Left kidney (tissue), 8 donors: ENCODE measurements at places on chromosomes 1 and 21.
A peak's percentile ranks its signal among the peaks of the same experiment; 100 is the strongest.

GRCh38 chr1:11881749-11882441, 23.1 kb upstream of the NPPB start:
- no peak for DNase-seq

DNA sequence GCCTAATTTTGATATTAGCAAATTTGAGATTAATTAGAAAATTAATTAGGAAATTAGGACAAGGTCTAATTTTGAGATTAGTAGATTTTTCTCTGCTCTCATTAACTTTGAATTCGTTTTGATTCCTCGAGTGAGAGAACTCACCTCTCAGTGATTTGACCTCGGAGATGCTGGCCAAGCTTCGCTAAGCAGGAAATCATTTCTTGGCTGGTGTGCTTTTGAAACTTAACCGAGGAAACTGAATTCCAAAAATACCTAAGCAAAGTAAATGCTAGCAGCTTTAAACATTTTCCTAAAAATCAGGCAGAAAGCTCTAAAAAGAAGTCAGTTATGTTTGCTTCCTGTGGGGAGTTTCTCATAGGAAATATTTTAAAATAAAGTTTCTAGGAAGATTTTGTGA, 34.9 kb downstream of the CDC14A start:
- DNase-seq = peak; percentile 55

- no peak for DNase-seq
These were observed 58.4 kb upstream of the SSBP3 start for GRCh38 chr1:54464477-54465146.

DNA sequence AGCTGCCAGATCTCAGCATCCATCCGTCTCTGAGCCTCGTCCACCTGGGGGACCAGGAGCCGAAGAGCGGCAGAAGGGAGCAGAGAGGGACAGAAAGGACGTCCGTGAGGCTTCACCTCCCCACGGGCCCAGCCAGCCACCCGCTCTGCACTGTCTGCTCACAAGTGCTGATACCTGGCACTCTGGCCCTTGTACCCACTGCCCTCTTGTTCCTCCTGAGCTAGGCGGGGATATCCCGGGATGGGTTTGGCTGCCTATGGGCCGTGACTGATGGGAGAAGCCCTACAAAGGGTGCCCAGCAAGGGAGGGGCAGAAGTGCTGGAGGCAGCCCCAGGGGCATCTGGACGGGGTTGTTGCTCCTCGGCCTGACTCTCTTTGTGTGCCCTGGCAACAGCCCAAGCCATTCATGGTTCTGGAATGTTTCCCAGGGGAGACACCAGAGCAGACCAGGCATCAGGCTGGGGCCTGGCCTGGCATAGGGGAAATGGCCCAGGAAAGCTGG, 57.6 kb downstream of the LDLRAD2 start:
- no peak for DNase-seq

DNA sequence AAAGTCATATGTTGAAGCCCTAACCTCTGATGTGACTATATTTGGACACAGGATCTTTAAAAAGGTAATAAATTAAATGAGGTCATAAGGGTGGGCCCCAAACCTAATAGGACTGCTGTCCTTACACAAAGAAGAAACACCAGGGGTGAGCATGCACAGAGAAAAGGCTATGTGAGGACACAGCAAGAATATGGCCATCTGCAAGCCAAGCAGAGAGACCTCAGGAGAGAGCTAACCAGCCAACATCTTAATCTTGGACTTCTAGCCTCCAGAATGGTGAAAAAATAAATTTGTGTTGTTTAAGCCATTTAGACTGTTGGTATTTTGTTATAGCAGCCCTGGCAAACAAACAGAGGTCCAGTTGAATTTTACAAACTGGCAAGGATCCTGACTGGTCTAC, 223.9 kb downstream of the LTN1 start:
- no peak for DNase-seq

DNA sequence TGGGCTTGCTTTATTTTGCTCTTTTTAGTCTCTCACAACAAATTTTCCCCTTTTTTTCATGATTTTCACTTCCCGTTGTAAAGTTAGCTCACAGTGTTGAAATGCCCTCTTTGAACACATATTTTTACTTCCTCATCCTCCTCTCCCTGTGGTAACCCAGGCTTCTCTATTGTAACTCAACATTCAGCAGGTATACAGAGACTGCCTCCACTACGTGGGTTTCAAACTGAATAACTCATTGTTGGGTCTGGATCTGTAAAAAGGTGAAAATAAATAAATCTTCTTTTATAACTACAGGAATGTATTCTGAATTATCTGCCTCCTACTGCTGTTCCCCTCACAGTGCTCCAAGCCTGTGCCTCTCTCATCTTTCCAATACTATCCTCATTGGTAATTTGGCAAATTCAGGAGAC, 166.4 kb downstream of the RUNX1 start:
- DNase-seq = no peak

- DNase-seq = no peak
These were observed 57.8 kb upstream of the ID3 start for GRCh38 chr1:23617084-23617521.

GRCh38 chr1:231806623-231807495, 180.3 kb downstream of the DISC1 start:
- no peak for DNase-seq

DNA sequence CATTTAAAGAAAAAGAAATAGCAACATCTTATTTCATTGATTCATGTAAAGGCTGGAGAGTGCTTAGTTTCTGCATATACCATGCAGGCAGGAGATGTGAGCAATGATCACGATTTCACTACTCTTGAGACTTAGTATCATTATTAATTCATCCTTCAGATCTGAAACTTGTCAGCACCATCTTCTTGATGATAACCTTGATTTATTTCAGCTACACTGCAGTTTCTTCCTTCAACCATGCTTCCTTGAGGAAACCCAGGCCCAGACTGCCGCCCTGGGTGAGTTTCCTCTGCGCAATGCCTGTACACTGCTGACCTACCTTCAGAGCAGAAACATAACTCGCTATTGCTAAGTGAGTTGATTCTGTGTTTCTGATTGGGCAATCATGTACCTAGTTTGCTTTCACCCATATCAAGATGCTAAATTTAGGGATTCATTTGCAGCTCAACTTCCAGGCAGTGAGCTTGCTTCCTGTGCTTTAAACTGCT, 13.5 kb upstream of the BCL10 start:
- DNase-seq = no peak

GRCh38 chr1:191963286-191963685, 195.0 kb upstream of the RGS18 start:
- DNase-seq = no peak

DNA sequence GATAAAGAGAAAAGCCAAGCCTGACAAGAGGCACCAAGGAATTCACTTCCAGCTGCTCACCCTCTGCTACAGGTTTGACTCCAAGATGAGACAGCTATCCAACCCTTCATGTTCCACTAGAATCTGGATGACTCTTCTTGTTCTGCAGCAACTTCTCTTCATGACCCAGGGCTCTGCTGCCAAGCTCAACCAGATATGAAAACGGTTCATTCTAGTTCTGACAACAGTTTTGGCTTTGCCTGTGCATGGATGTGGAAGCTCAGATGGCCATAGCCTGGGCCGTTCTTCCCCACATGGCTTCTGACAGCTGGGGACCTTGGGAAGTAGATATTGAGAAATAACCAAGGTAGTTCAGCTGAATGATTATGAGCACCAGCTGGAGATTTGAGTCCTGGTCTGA, 13.7 kb downstream of the PI4KB start:
- no peak for DNase-seq

DNA sequence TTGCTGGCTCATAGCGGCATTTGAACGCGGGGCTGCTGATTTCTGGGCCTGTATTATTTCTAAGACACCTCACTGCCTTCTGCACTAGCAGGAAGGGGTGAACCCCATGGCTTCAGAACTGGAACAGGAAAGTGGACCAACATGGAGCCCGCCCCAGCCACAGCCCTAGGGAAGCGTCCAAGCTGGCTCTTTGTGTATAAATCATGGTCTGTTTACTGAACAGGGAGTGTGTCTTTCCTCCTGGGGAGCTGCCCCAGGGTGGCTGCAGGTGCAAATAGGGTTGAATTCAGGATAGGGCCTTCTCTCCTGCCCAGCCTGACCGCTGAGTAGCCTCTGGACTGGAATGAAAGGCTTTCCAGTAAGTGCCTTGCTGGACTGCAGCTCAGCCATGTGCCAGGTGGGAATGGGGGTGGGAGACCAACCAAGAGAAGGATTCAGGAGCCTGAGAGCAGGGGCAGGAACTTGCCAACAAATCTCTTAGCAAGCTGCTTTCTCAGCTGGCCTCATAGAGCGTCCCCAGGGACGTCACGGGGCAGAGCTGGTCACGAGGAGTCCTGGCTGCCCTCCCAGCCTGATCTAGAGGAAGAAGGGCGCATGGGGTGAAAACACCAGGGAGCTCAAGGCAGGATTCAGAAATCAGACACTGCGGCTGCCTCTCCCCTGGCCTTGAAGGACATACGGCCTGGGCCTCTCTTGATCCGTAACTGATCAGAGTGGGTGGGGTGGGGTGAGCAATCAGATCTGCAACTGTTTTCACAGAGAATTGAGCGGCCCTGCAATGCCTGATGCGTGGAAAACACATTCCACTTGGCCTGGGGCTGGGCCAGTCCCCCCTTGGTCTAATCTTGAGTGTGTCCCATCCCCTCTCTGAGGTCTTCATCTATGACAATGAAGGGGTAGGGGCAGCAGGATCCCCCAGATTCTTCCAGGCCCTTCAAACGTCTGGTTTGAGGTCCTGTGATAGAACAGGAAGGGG, 56.5 kb upstream of the SELENON start:
- no peak for DNase-seq

DNA sequence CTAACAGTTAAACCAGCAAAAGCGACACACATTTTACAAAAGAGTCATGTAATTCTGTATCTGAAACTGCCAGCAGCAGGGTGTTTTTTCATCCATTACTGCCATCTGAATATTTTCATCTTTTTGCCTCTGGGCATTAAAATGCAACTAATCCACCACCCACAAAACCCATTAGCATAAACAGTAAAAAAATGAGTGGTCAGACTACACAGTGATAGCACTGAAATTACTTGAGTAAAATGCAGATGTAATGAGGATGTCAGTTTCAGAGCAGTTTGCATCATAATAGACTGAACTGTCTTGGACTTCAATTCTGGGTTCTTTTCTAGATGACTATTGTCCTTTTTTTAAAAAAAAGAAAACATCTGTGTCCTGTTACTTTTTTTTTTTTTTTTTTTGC, 132.3 kb downstream of the GABPA start:
- DNase-seq = no peak

GRCh38 chr1:242462867-242463266, 61.6 kb downstream of the PLD5 start:
- DNase-seq = no peak

DNA sequence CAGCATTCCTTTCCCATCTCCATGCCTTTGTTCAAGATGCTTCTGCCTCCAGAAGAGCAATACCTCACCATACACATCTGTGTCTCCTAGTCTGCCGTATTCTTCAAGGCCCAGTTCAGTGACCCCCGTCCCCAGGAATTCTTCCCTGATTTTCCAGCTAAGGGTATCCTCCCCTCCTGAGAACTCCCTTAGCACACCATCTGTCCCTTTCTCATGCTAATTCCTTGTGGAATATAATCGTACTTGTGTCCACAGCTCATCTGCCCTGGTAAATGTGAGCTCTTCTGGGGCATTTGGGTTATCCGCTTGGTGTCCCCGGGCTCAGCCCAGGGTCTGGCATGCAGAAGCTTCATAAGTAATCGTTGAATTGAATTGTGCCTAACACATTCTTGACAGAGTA, 40.9 kb downstream of the BEND5 start:
- DNase-seq = no peak

GRCh38 chr1:234564035-234565029, 45.6 kb downstream of the IRF2BP2 start:
- no peak for DNase-seq

DNA sequence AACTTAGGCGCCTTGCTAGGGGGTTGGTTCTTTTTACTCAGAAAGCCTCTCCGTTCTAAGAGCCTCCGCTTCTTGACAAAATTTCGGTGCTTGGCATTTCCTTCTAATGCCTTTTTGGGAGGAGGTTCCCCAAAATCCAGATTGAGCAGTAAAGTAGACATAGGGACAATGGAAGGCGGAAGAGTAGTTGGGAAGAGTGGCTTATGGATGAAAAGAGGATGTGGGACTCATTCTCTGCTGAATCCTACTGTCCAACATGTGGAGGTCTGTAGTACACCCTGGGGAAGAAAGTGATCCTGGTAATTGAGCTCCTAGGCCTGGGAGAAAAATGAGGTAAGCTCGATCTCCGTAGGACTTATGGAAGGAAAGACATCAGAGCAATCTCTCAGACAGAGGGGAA, 777 bp upstream of the METTL25B start:
- DNase-seq = no peak

DNA sequence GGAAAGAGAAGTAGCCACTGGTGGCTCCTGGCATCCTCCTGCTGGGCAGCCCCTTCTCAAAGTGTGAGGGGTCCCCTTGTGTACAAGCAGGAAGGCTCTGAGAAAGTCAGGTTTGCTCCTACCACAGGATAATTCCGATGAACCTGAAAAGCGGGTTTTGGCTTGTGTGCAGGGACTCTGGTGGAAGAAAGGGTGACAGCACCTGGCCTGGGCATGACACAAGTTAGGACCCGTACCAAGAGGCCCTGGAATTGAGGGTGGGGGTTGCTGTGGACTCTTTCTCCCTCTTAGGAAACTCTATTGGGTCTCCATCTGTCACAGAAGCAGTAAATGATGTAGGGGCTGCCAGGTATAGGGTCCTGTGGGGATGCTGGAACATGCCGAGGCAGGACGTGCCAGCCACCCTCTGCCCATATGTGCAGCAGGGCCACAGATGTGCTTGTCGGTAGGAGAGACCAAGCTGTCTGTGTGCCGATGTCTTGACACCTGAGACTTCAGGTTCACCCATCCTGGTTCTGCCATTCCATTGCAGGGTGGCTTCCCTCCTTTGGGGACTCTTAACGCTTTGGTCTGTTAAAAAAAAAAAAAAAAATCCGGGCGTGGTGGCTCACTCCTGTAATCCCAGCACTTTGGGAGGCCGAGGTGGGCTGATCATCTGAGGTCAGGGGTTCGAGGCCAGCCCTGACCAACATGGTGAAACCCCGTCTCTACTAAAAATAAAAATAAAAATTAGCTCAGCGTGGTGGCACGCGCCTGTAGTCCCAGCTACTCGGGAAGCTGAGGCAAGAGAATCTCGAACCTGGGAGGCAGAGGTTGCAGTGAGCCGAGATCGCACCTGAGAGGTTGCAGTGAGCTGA, 9.8 kb downstream of the C1orf35 start:
- DNase-seq = no peak

GRCh38 chr1:211474451-211474850, 17.5 kb downstream of the RD3 start:
- no peak for DNase-seq

DNA sequence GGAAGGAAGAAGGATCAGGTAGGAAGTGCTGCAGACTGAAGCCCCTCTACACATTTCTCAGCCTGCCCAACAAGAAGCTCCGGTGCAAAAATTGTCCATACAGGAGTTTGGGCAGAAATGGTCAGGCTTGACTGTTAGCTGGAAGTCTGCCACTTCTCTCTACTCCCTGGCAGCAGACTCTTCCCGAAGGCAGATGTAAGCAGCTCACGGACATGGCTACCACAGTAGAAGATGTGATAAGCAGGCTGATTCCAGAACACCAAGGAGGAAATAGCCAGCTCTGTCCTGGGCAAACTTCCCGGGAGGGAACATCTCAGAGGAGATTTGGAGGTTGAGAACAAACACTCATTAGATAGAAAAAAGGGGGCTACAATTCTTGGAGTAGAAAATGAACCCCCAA, 52.6 kb downstream of the TRABD2B start:
- no peak for DNase-seq
